ENCODE measurements at places on chromosomes 5 and 9. TPM values are rescaled to one million over a fixed set of nuclear protein-coding genes. Genes with fewer than 3 reads are reported as not detected.
A peak's percentile ranks its signal among the peaks of the same experiment; 100 is the strongest.

DNA sequence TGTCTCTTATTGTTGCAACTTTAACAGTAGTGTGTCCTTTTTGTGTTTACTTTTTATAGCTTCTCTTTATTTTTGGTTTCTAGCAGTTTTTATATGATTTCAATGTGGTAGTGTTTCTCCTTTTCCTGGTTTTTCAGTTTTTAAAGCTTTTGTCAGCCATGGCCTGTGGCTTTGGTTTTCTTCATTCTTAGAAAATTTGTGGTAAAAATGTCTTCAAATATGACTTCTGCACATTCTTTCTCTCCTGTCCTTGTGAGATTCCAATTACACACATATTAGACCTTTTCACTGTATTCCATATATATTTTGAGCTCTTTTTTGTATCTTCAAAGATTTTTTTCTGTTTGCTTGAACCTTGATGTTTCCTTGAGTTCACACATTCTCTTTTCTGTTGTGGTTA lies 180.5 kb downstream of the CNTLN start:
- DNase-seq, result no peak

GRCh38 chr9:14251154-14252071 lies 62.5 kb downstream of the NFIB start:
- peak; percentile 27 for DNase-seq

DNA sequence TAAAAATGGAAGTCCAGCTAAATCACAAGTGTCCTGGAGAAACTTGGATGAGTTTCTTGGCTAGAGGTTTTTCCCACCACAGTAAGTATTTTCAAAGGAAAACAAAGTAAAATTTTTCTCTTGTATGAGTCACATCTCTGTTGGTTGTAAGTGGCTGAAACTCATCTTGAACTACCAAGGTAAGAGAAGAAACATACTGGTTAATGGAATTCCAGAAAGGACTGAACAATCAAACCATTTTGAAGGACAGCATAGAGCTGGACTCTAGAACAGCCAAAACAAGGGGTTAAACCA lies 102.8 kb upstream of the CDKN2B start:
- DNase-seq, result no peak

DNA sequence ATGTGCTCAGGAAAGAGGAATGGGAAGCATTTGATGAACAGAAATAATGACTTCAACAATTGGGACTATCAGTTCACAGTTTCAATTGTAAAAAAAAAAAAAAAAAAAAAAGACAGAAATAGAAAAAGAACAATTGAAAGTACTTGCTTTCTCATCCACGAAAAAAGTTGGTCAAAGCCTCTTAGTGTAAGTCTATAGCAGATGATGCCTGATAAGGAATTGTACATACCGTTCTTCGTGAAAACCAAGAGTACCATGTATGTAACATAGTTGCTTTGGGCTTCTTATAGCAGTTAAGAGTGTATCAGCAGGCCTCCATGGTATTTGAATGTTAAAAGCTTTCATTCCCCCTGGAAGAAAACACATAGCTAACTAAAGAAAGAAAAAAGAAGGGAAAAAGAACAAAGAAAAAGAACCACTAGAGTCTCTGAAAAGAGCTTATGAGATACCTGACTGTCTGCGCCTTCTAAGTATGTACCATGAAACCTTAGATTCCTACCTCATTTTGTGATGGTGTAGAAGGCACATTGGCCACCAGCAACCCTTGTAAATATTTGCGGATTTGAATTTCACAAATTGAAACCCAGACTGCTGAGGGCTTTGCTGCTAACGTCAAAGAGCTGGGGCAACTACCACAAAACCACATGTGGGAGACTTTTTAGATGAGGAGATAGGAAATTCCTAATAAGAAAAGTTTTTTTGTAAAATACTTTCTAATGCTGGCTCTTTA lies 75.2 kb downstream of the TMC1 start:
- DNase-seq, result no peak

- DNase-seq, result peak; percentile 81
These were observed 68.4 kb downstream of the PSD2 start for GRCh38 chr5:139863855-139864558.

DNA sequence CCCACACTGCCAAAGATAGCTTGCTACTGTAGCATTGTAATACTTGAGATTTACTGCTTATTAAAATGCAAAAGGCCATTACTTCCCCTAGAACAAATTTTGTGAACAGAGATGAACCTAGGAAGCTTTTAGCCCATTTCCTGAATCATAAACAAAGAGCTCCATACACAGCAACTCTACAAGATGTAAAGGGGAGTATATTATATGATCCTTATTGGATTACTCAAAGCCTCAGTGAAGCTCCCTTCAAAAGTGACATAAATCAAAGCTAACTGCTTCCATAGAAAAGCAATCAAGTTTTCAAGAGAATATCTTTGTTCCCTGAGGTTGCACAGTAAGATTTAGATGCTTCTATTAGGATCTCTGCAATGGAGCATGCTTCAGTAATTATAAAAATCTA lies 629.8 kb downstream of the EFNA5 start:
- no peak for DNase-seq

DNA sequence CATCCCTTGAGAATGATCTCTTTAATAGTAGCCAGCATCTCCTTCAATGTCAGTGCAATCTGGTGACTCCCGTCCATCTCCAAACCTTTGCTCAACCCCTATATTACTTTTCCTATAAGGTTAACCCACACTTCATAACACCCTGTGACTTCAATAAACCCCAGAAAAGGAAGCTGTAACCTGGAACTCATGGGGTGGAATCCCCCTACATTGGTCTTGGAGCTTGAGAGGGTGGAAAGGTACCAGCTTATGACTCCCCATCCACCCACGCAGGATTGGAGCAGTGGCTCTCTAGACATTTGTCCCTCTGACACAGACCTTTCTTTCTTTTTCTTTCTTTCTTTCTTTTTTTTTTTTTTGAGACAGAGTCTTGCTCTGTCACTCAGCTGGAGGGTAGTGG lies 54.7 kb upstream of the ZFR start:
- no peak for DNase-seq

- DNase-seq, result no peak
These were observed 103.5 kb downstream of the ANGPTL2 start for GRCh38 chr9:127018935-127019334.

GRCh38 chr5:89211836-89212235 lies 328.9 kb upstream of the MEF2C start:
- DNase-seq, result no peak

- no peak for DNase-seq
These were observed 11.5 kb downstream of the MAN2A1 start for GRCh38 chr5:109701252-109701651.

DNA sequence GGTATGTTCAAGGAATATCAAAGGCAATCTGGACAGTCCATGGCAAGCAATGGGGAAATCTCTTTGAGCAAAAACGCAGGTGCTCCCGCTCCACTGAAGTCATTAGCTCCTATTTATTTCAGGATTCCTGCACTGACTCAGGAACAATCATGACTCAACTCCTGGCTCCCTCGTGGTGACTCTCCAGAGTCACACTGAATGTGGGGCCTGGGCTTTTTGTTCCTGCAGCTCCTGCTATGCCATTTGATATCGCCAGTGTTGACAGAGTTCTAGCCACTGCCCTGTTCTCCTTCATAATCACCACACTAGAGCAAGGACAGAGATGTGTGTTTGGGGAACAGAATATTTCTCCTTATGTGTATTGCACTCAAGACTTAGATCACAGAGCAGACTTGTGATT lies 187.2 kb upstream of the ZNF462 start:
- no peak for DNase-seq

- DNase-seq, result no peak
These were observed 87.6 kb downstream of the FBXO38 start for GRCh38 chr5:148471379-148471778.

- DNase-seq, result no peak
These were observed 20.6 kb upstream of the SV2C start for GRCh38 chr5:76062502-76063041.

- DNase-seq, result no peak
These were observed 71.6 kb upstream of the PCA3 start for GRCh38 chr9:76692458-76693129.

- DNase-seq, result no peak
These were observed 385.3 kb upstream of the RIOK2 start for GRCh38 chr5:97568382-97568781.

DNA sequence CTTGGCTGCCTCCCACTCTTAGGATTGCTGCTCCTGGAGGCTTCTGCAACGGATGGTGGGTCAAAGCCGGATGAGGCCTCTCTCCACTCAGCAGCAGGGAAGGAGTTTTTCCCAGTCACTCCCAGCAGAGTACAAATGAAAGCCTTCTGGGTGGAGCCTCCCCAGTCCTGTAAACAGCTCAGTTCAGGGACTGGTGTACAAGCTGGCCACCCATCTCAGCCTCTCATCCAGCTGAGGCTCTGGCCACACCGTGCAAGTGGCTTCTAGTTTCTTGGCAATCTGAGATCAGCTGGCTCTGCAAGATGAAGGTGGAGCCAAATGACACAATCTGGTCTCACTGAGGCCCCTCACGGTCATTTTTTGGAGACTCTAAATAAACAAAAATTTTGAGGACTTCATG lies 10.0 kb downstream of the GPX3 start:
- DNase-seq, result no peak

The UQCRQ gene
- 244 TPM for total RNA-seq

The SPINK6 gene
- total RNA-seq, result not detected

The ARL14EPL gene
- not detected for total RNA-seq

The DIRAS2 gene
- 0.34 TPM for total RNA-seq

The HAVCR1 gene
- not detected for total RNA-seq

The TTC16 gene
- not detected for total RNA-seq
